M059J (cell line): ENCODE measurements at places on chromosomes 5 and 9.

- peak; percentile 78 for DNase-seq
Measured at GRCh38 chr5:21711866-21712758, 1141.0 kb downstream of the CDH12 start.

DNA sequence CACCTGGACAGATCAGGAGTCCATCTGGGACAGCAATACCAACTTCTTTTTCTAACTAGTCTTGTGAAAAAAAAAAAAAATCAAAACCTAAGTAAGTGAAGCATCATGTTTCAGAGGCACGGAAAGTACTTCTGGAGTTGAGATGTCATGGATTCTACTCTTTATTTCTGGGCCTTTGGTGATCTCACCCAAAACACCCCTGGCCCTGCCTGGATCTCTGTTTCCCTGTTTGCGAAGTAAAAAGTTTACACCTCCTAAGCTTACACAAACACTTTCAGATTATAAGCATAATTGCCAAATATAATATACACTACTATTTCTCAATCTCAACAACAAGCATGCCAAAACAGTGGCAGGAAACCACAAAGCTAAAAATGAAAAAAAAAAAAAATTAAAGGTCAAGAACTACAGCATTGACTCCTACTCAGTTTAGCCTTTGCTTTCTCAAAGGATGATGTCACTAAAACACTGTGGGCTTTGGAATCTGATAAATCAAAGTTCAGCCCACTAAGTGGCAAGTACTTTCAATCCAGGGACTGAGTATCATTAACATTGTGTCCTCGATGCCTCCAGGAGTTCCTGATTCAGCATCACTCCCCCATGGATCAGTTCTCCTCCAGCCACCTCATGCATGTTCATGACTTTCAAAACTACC lies 291.9 kb downstream of the NFIB start:
- peak; percentile 22 for DNase-seq

- DNase-seq = no peak
Measured at GRCh38 chr9:27475057-27475595, 49.0 kb upstream of the IFNK start.

- DNase-seq = peak; percentile 88
Measured at GRCh38 chr9:134378901-134379338, 52.7 kb downstream of the RXRA start.

GRCh38 chr9:132059361-132059760 lies 20.3 kb downstream of the MED27 start:
- no peak for DNase-seq
